ENCODE measurements at places on chromosomes 7 and 10.

DNA sequence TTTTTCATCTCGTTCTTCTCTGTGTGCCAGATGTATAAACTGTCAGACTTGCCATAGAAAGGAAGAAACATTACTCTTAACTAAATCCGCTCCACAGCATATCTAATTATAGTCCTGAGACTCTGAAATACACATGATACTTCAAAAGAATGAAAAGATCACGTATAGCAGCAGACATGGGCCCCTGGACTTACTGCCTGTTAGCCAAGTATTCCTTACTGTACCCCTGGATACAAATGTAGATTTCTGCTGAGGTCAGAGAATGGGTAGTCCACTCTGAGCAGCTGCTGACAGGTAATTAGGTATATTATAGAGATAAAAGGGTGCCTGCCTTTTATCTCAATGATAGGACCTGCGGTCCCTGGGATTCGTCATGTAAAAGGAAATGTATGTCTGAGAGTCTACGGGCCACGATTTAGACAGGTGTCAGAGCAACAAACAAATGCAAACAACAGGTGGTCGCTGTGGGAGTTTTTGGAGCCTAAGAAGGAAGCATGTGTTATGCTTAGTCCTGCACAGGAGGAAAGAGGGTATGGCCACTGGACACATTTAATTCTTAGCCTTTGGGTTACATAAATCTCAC lies 69.4 kb downstream of the VOPP1 start:
- DNase-seq: no peak

- peak; percentile 42 for DNase-seq
Observed at GRCh38 chr7:128791121-128791971, at the start of gene CCDC136. TSS of gene CCDC136 (plus strand) at chr7:128791968. CDS start at chr7:128792412, 444 bp downstream.

DNA sequence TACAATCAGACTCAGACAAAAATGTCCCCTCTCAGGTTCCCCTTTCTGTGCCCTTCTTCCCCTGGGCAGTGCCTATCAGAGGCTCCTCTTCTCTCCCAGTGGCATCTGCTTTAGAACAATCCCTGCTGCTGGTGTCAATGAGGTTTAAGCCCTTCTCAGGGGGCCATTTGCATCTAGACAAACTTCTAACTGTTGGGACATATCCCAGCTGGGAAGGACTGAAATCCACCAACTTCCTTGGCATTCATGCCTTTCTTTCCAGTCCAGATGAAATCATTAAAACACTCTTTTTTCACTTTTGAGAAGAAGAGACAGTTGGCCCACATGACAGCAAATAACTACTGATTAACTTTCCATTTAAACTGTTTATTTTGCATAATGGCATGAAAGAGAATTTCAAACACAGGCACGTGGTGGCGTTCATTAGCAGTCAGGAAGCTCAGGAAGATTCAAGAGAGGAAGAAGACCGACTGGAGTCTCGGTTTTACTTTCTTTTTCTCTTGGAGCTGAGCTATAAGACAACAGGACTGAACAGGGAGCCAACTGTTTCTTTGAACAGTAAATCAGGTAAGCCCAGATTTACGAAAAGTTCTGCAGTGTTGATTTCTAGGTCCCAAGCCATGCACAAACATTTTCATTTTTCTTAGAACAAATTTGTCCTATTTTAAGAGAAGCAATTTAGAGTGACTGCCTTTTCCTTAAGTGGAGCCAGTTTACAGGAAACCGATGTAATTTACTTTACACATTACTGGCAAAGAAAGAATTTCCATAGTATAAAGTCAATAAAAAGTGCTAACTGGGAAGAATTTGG lies at the start of gene GIMAP2:
Gene GIMAP2 (plus strand): TSS at position 488 of the 811 bp plus-strand sequence. CDS start 1,354 bp downstream, outside the sequence.
- DNase-seq: no peak

DNA sequence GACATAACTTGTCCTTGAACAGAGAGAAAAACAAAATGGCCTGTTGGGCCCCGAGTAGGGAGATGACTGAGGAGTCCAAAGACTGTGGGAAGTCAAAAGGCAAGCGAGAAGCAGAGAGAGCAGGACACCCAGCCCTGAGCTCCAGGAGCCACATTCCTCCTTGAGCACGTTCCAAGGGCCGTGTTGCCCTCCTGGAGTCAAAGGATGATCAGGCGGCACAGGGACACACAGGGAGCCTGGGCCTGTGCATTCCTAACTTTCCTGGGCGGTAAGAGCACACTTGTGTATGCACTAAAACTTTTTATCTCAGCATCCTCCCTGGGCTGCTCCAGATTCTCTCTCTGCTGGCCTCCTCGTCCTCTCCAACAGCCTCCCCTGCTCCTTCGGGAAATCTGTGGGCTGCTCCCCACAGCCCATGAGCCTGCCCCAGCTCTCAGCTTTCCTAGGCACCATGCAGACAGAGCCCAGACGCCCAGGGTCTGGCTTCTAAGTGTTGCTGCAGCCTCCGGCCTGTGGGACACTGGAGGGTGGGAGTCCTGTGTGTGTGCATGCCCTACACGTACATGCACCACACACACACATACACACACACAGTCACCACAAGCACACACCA lies 281.8 kb downstream of the POU6F2 start:
- no peak for DNase-seq

- DNase-seq: no peak
Observed at GRCh38 chr7:39186131-39186530, 208.4 kb downstream of the POU6F2 start.

DNA sequence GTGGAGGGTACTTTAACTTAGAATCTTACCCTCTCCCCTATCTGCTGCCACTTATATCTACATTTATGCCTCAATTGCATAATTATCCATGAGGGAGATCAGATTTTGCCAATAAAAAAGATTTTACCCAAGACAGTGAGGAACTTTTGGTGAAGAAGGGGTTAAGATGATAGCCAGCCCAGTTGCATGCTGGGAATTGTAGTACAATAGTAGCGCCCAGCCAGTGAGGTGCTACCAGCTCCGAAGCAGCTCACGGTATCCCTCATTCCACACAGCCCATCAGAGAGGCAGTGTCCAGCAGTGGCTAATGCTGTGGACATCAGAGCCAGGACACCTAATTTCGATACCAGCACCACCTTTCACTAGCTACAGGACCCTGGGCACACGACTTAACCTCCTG lies 5.9 kb upstream of the LGI1 start:
- no peak for DNase-seq

GRCh38 chr7:98250789-98251188 lies 1.2 kb downstream of the TECPR1 start:
- no peak for DNase-seq

- no peak for DNase-seq
Observed at GRCh38 chr7:66267249-66267648, 62.1 kb downstream of the TPST1 start.

DNA sequence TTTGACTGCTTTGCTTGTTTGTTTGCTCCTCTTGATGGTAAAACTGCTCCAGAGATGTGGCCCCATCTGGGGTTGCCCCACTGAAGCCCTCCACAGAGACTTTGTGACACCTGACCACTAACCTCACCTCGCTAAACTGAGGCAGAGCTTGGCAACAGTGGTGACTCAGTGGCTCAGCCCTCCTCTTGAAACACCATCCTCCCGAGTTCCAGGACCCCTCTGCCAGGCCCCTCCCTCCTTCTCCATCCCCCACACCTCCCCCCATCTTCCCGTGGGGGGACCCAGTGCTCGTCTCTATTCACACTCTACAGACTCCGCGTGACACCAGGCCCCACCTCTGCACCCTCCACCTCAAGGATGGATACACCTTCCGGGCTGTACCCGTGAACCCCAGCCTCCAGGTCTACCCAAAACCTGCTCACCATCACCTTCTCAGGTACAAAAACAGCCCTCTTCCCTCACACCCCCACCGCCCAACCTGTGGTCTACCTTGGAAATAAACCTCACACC lies 19.0 kb upstream of the RET start:
- DNase-seq: no peak

DNA sequence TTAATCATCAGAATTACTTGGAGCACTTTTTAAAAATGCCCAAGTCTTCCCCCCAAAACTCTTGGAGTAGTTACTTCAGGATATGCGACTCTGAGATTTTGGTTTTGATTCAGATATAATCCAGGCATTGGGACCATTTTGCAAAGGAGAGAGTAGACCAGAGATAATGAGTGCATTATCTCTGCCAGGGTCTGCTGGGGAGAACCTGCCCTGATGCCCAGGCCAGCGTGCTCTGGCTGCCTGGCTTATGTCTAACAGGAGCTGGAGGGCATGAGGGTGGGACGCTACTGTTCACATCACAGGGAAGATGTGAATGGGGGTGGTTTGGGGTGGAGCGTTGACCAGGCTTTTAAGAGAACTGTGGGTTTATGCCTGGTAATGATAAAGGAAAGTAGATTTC lies 336.2 kb downstream of the DPP6 start:
- no peak for DNase-seq

GRCh38 chr10:120945801-120946302 lies 94.7 kb downstream of the WDR11 start:
- DNase-seq: no peak

DNA sequence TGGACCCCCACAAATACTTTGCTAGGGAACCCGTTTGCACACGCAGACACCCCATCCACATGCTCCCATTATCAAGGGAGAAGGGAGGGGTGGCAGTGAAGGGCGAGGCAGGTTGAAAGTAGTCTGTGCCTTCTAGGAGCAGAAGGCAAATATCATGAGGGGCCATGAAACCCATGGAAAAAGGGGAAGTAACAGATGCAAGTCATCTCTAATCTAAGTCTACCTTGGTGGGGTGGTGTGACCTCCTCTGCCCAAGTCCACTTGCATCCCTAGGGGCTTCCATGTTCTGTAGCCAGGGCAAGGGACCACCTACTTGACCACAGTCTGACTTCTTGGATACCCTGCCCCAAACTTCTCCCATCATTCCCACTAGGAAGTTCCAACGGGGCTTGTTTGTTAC lies 5.5 kb downstream of the GIMAP6 start:
- DNase-seq: no peak

DNA sequence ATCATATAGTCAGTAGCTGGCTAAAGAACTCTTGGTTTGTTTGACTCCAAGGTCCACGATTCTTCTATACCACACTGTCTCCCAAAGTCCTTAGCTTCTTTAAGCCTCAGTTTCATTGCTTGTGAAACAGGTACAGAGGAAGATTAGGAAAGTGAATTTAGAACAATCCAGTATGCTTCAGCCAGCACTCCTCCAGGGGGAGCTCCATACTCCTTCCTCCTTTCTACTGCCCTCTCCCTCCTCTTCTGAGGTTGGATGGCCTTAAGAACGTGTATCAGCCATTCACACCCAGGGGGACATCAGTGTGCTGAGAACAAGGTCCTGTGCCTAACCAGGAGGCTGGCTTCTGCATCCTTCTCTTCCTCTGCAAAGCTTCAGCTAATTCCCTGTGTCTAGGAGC lies 54.8 kb upstream of the CALD1 start:
- DNase-seq: no peak

- no peak for DNase-seq
Observed at GRCh38 chr10:23031318-23031717, 64.1 kb upstream of the MSRB2 start.

DNA sequence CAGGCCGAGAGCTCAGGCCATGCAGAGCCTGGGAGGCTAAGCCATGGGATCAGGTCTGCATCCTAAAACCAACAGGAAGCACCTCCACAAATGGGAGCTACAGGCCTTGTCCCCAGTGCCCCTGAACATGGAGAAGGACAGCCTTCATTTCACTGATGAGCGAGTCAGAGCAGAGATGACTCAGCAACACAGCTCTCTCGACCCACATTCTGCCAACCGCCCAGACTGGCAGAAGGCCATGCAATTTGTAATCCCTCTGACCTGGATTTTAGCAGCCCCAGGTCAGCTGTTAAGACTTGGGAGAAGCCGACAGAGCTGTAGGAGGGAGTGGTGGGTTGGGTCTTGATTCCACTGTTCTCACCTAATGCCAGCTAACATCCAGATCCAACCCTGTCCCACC lies 25.5 kb downstream of the VOPP1 start:
- no peak for DNase-seq
